ENCODE measurements at places on chromosomes 12 and 14.

DNA sequence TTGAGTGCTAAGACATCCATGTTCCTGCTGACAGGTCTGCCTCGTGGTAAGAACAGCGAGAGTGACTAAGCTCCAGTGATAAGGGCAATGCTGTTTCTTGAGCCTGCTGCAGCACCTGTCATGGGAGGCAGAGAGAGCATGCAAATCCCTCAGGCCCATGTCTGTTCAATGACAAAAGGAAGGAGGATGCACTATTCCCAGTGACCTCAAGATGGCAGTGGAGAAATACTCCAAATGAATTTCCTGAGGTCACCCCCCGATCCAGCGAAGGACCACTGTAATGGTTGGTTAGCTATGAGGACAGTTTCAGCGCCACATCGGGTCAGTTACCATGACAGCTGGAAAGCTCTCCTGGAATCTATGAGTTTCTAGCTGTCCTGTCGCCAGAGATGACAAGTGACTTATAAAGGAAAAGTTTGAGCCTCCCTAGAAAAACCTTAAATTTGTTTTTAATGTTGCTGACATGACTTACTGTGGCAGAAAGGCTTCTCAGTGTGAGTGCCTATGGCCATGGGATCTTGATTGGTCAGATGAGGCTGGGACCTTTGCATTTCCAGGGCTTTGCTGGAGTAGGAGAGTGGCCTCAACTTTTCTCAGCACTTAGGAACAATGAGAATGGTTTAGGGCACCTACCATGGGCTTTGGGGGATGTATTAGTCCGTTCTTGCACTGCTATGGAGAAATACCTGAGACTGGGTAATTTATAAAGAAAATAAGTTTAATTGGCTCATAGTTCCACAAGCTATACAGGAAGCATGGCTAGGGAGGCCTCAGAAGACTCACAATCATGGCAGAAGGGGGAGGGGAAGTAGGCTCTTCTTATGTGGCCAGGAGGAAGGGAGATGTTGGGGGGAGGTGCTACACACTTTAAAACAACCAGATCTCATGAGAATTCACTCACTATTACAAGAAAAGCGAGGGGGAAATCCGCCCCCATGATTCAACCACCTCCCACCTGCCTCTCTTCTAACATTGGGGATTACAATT, 88.0 kb upstream of the TMEM260 start:
- no peak for DNase-seq

GRCh38 chr12:85825746-85826145, 10.5 kb downstream of the RASSF9 start:
- DNase-seq, result no peak

GRCh38 chr14:93702946-93703345, 85.3 kb downstream of the PRIMA1 start:
- DNase-seq, result no peak

GRCh38 chr12:54229624-54230212, 40.9 kb upstream of the SMUG1 start:
- DNase-seq, result no peak

DNA sequence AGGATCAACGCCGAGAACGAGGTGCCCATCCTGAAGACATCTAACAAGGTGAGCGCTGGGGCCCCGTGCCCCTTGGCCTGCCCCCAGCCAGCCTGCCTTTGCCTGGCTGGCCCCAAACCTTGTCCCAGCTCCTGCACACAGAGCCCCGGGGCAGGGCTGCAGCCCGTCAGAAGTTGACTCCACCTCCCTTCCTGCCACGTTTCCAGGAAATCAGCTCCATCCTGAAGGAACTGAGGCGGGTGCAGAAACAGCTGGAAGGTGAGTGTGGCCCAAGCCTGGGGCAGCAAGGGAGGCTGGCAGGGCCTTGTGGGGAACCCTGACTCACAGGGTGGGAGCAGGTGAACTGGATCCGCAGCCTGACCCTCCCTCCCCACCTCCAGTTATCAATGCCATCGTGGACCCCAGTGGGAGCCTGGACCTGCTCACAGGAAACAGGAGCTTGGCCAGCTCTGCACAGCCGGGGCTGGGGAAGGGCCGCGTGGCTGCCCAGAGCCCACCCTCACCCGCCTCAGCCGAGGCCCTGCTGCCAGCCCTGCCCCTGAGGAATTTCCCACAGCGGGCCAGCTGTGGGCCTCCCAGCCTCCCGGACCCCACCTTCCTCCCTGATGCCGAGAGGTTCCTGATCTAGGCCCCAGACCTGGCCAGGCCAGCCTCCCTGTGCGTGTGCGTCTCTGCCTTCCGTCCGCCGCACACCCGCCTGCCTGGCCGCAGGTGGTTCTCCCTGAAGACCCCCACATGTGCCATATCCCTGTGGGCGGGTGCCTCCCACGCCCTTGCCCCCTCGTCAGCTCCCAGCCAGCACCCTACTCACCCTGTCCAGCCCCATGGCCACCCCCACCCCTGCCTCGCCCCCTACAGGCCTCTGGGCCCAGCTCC, 29.5 kb downstream of the CEP170B start:
- no peak for DNase-seq

DNA sequence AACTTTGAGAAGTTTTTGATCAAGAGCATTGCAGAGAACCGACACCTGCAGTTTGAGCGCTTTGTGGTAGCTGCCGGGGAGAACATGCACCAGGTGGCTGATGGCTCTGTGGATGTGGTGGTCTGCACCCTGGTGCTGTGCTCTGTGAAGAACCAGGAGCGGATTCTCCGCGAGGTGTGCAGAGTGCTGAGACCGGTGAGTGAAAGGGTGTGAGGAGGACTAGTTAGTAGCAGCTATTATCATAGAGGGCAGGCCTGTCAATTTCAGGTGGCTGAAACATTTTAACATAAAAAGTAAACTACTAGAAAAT, 27.0 kb upstream of the HIGD1C start:
- no peak for DNase-seq

GRCh38 chr12:45458854-45459807, 243.2 kb downstream of the ANO6 start:
- DNase-seq, result no peak

DNA sequence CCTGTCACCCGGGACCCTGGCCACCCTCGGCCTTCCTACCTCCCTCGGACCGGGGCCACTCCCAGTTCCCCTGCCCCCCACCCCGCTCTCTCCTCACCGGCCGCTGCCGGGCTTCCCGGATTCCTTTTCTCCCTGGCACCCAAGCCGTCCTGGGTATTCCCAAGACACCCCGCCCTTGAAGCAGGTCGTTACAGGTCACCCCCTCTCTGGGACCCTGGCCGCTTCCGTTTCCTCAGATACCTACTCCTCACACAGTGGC, 493 bp downstream of the NUMB start:
- DNase-seq, result no peak

- DNase-seq, result no peak
These were observed 86.6 kb downstream of the PHLDA1 start for GRCh38 chr12:75944905-75945432.

- DNase-seq, result no peak
These were observed 2.7 kb downstream of the LRP1 start for GRCh38 chr12:57130941-57131340.

DNA sequence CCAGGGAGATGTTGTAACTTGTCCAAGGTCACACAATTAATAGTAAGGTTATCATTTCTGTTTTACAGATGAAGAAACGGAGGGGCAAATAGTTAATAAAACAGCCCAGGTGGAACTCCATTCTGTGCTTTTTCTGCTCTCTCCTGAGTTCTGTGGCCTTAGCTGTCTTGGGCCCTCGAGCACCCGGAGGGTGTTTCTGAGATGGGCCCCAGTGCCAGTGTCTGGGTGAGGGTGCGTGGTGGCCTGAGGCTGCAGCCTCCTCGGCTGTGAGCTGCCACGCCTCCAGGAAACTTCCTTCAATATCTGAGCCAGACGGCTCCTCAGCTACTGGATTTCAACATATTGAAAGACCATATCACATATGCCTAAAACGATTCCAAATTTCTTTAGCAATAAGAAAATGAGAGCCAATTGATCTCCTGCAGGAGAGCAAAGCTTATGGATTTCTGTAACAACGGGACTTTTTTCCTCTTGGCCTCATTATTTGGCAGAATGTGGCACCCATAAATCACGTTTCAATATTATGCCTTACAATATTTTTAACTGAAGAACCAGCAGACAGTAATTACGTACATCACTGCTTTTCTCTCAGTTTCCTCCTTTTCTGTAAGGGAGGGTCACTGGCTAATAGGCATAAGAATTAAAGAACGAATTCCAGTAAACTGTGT, 74.8 kb upstream of the DICER1 start:
- DNase-seq, result no peak

- no peak for DNase-seq
These were observed 14.3 kb upstream of the FBXL14 start for GRCh38 chr12:1608713-1609119.

- DNase-seq, result no peak
These were observed 68.8 kb downstream of the ALX1 start for GRCh38 chr12:85348779-85349178.

GRCh38 chr14:78933948-78934524, 763.9 kb downstream of the NRXN3 start:
- no peak for DNase-seq

Measured in activated CD4-positive, alpha-beta T cell treated with anti-CD3 and anti-CD28 coated beads for 1 hour (primary cell).